Urinary bladder (tissue), 4 donors: ENCODE measurements at places on chromosomes 5 and 9. TPM values are rescaled to one million over a fixed set of nuclear protein-coding genes. Genes with fewer than 3 reads are reported as not detected.

- no peak for DNase-seq
These were observed 32.0 kb downstream of the FGF18 start for GRCh38 chr5:171451421-171451820.

DNA sequence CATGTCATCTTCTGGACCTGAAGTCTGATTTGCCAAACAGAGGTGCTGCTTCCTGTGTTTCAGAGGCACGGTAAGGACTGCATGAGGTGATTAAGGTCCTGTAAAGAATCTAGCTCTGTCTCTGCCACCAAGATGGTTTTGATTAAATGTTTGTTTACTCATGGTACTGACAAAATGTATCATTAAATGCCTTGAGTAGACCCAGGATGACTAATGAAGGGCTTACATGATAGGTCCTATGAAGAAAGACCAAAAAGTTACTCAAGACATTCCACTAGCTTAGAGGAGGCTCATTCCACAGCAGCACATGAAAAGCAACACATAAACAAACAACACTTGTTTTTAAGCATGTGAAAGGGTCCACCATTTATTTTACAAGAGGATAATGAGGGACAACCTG, 100.9 kb downstream of the BOD1 start:
- DNase-seq: no peak

The GPR150 gene
- not detected for total RNA-seq

GRCh38 chr5:181223058-181223728, at the start of gene TRIM41:
TSS of gene TRIM41 (plus strand) at chr5:181223281. CDS start at chr5:181224000, 719 bp downstream.
- DNase-seq: peak; percentile 96

- no peak for DNase-seq
These were observed 83.5 kb downstream of the PDE4D start for GRCh38 chr5:59810041-59810440.

- no peak for DNase-seq
These were observed 47.8 kb downstream of the PLEKHG4B start for GRCh38 chr5:139579-140442.

The CDC20B gene
- total RNA-seq: not detected

The MED7 gene
- total RNA-seq: 20.3 TPM

- DNase-seq: no peak
These were observed 43.5 kb upstream of the PCAT7 start for GRCh38 chr9:94511134-94511954.

DNA sequence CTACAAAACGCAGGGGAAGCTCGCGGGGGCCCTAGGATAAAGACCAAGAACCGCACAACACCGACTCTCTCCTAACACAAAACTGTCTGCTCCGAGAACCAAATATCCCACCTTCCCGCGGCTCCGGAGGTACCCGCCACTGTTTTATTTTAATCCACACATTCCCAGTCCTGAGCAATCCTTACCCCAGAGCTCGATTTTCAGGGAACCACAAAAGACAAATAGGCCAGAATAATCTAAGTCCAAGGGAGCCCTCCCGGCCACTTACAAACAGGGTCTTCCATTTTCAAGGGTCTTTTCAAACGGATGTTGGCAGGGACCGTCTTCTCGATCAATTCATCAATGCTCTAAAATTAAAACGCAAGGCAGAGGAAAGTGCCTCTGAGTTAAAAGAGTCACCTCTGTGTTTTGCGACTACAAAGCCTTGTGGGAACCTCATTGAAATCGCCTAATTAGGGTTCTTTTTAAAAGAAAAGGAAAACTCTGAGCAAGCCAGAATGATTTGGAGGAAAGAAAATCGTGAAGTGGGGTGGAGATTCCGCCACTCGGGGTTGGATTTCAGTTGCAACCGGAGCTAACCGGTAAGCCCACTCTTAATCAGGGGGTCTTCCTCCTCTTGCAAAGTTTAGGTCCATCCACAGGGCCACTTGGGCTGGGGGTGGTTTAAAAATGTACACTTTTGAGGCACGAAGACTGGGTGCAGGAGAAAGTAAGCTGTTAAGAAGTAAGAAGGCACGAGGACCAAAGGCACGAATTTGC, 1.0 kb downstream of the GLDC start:
- DNase-seq: no peak

The ASPN gene
- 298 TPM for total RNA-seq

GRCh38 chr5:115507681-115508080, 36.9 kb downstream of the FEM1C start:
- peak; percentile 6 for DNase-seq

The CYSRT1 gene
- 0.42 TPM for total RNA-seq

The CACFD1 gene
- total RNA-seq: 5.9 TPM

The RNF44 gene
- total RNA-seq: 8.1 TPM

The ANKRD34B gene
- total RNA-seq: not detected

GRCh38 chr9:124108216-124108615, 96.6 kb downstream of the LHX2 start:
- no peak for DNase-seq

The CHSY3 gene
- 23.4 TPM for total RNA-seq

GRCh38 chr9:14316602-14317300, 2.8 kb upstream of the NFIB start:
- DNase-seq: no peak

DNA sequence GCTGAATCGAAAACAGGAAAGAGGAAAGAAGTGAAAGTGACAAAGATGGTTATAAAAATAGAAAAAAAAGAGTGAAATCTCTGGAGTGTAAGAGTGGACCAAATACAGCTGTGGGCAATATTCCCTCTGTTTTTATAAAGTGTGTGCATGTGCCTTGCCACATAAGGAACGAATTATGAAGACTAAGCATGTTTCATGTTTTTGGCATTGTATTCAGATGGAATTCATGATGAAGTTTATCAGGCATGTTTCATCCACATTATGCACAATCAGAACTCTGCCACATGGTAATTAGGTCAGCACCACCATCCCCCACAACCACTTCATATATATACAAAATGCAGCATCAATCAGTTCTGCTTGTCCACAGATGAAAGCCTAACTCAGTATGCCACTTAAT, 348.0 kb downstream of the ZNF608 start:
- no peak for DNase-seq

The CA9 gene
- total RNA-seq: 0.37 TPM
